Activated CD8-positive, alpha-beta memory T cell treated with anti-CD3 and anti-CD28 coated beads, Interleukin-2, amount 50 U/mL, for 48 hours (primary cell): ENCODE measurements at places on chromosomes 2 and 18.
A peak's percentile ranks its signal among the peaks of the same experiment; 100 is the strongest.

- DNase-seq, result no peak
Observed at GRCh38 chr2:142536966-142537365, 340.5 kb upstream of the KYNU start.

DNA sequence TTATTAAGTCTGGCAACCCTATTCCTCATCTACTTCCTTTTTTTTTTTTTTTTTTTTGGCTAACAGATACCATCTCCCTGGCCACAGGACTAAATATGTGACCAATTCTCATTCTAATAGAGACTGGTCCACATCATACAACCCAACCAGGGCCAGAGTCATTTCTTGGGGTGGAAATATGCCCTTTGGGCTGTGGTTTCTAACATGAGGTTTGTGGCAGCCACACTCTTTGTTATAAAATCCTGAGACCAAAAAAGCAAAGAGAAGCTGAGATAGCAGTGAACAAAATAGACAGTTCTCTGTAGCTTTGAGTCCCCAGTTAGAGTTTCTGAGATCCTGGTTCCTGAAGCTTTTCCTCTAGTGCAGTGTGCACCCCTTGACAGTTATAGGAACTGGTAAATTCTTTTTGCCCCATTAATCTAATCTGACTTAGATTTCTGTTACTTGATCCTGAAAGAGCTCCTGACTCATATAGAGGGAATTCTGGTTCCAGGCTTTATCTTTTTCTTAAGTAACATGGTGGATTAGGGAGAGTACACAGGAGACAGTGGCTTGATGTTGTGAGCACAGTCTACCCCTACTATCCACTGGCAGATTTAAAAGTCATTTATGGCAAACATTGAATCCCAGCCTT, 86.8 kb downstream of the MAIP1 start:
- DNase-seq, result no peak

DNA sequence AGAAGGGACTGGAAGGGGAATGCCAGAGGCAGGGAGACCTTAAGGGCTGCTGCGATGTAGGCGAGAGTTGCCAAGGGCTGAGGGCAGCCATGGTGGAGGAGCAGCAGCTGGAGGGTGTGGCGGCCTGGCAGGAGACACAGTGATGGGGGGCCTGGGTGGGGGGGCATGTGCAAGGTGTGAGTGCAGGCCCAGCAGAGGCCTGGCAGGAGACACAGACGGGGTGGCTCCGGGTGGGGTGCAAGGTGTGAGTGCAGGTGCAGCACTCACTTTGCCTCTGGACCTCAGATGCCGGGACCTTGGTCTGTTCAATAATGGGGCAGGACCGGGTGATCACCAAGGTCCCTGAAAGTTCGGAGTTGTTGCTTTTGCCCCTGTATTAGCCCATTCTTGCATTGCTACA, 76.2 kb upstream of the ODC1 start:
- peak; percentile 28 for DNase-seq

- DNase-seq, result no peak
Observed at GRCh38 chr2:23584054-23584745, 199.2 kb downstream of the KLHL29 start.

DNA sequence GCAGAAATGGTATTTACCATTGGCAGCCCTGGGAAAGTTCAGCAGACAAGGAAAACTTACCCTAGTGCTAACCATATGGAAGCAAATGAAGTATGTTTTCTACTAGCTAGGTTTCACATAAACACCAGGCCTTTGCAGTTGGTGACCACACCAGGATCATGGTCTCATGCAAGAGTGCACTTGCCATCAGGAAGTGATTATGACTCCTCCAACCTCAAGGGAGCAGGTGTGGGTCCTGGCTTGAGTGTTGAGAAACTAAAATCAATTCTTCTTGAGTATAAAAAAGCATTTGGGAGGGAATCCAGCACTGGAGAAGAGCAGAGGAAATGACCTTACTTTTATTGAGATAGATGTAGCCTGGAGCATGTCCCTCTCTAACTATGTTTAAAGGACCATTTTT, 56.8 kb upstream of the SPAG16 start:
- DNase-seq, result no peak

DNA sequence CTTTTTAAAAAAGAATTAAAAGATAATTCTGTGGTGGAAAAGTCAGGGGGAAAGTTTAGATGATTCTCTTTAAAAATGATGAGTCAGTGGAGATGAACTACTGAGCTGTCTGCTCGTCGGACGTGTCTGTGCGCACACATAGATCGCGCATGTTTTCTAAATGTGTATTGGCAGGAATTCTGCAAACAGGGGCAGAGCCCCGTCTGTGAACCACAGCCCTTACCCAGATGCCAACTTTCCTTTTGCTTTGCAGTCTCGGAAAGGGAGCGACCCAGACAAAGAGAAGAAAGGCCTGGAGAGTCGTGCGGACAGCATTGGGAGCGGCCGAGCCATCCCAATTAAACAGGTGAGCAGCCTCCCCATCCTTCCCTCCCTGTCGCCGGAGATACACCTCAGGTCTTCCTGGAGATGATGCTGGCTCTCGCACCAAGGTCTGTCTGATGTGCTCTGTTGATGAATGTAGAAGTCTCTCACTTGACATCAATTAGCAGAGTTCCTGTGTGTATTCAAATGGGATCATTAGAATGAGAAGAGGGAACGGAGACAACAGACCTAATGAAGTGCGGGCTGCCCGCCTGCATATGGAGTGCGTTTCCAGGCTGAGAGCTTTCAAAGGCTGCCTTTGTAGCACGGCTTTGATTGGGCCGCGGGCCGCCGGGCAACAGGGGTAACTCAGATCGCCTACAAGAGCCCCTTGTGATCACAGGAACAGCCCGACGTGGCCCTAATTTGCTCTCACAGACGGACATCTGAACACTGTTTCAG, 313.3 kb downstream of the AGAP1 start:
- DNase-seq, result no peak

- DNase-seq, result no peak
Observed at GRCh38 chr2:161983866-161984265, 90.1 kb downstream of the DPP4 start.

DNA sequence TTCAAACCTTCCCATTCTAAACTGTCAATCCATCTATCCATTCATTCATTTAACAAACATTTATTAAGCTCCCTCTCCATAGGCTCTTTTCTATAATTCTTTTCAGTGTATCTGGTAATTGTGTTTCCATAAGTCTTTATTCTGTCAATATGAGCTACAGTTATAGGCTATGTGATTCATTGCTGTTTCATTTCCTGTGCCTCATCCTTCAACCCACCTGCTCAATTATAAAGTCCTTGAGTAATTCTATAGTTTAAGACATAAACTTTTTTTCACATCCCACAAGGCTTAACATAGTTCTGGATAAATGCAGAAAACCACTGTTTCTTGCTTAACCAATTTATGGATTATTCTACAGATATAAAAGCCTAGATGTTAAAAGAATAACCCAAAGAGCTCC, 84.2 kb upstream of the PIK3C3 start:
- DNase-seq, result no peak

- DNase-seq, result peak; percentile 53
Observed at GRCh38 chr2:63424329-63425078, 163.8 kb downstream of the WDPCP start.

DNA sequence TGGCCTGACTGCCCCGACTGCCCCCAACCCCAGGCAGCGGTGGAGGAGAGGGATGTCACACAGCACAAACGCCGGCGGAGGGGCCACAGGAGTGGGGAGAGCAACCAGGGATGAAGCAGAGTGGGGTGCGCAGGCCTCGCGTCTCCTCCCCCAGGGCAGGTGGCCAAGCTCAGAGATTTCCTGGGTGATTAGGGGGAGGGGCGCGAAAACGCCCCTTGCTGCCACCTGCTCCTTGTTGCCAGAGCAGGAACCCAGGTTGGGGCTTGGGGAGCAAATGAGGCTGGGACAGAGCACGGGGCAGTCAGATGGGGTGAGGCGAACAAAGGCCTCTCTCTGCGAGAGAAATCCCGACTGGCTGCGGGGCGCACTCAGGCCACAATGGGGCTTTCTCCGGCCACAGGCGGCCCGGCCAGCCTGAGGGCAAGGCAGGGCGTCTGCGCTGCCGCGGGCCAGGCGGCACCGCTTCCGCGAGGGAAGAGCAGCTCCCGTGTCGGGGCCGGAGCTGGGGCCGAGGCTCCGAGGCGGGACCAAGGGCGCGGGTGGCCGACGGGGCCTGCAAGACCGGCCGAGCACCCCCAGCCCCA, 11.5 kb downstream of the TEX44 start:
- peak; percentile 72 for DNase-seq

- DNase-seq, result no peak
Observed at GRCh38 chr2:15720561-15721307, 129.1 kb downstream of the DDX1 start.

DNA sequence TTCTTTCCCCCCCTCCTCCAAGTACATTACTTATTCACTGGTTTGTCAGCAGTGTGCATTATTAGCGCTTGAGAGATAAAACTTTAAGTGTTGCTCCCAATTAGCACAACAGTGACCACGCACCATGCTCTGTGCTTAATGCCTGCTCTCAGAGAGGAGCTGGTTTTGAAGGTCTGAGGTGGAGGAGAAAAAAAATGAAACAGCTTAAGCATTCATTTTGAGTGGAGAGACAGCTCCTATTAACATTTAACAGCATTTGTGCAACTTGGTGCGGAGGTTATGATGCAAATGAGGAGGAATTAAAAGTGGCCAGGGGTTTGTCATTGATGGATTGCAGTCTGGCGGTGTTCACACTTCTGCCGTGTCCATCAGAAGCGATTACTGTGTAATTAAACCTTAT, 141.8 kb downstream of the FIGN start:
- no peak for DNase-seq

DNA sequence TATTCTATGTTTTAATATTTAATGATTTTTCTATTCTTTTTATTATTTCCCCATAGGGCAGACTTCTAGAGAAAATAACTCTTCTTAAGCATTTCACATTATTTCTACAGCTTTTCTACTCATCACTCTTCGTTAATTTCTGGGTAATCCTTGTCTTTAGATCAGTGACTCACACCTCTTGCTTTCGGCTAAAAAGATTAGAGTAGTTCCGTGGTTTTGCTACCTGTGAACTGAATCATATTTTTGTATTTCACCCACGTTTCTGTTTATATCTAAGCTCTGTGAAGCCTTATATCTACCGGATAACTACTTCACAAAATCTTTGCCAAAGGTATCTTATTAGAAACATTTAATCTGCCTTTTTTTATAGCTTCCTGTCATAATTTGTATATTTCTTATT, 685.5 kb upstream of the FSHR start:
- DNase-seq, result no peak

DNA sequence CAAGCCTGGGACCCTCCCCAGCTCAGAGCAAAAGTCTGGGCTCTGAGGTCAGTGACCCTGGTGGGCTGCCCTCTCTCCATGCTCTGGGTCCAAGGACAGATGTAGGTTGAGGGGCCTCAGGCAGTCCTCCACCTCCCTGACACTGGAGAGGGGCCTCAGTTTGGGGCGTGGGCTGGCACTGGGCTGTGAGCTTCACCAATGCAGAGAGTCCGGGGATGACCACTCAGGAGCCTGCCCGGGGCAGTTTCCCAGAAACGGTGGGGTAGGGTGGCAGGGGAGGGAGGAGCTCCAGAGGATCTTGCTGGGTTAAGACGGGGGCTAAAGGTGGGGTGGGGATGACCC, 40.5 kb upstream of the SMAD7 start:
- DNase-seq, result no peak

DNA sequence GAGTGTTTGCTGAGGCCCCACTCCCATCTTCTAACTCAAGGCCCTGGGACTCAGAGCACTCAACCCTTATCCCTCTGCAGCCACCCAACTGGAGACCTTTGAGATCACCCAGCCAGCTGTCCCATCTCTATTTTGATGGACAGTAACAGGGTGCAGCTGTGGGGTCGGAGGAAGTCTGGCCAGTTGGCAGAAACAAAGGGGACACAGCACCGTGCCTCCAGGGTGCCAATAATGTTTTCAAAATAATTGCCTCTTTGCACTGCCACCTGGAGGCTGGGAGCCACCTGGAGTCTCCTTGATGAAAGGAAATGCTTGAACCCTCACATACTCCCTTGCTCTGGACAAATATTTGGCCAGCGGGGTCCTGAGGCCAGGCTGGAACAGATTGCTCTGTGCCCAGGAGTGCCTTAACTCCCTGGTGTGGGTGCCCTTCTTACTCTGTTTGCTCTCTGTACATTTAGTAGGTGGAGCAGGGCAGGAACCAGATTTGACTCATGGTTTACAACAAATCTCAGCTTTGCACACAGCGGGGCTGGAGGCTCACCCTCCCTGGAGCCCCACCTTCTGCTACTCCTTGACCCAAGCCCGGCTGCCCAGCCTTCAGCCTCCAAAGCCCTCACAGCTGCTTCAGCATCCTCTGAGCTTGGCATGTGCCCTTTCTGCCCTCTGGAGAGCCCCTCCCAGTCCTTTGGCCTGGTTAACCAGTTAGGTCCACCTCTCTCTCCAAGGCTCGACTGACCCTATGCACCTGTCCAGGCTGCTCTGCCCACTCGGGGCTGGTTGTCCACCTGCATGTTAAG, 17.2 kb downstream of the MAL start:
- no peak for DNase-seq

DNA sequence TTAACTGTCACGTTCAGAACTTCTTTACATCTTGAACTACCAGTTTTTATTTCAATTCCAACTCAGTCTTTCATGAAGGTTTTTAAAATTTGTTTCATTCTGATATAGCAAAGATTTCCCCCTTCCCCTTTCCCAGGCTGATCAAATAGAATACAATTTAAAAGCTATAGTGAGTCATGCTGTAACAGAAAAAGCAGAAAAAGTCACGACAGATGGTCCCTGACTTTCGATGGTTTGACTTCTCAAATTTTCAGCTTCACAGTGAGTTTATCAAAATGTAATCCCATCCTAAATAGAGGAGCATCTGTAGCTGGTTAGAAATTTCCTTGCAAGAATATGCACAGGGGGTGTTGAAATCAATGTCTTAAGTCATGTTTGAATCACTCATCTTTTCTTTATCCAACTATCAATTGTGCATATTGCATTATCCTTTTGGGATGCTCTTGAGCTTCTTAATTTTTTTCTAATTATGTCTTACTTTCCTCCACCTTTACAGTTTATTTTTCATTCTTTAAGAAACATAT, 500.3 kb downstream of the LRP1B start:
- DNase-seq, result no peak

DNA sequence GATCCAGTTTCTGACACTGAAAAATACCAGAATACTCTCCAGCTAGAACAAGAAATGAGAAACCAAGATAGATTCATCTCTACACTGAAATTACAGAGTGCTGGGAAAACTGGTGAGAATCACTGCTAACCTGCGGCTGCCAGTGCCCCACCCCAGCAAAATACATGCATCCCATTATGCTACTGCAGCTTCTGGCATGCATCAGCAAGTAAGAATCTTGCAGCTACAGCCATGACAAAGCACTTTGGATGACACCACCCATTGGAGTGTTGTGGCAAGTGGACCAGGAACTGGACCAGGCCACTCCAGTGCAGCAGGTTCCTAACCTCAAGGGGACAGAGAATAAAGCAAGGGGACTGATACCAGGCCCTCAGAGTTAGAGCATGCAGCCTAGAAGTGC, 378.8 kb upstream of the ETAA1 start:
- no peak for DNase-seq
